ENCODE measurements at places on chromosomes 7 and 10.

- no peak for DNase-seq
Measured at GRCh38 chr10:69891057-69891617, 89.4 kb downstream of the COL13A1 start.

DNA sequence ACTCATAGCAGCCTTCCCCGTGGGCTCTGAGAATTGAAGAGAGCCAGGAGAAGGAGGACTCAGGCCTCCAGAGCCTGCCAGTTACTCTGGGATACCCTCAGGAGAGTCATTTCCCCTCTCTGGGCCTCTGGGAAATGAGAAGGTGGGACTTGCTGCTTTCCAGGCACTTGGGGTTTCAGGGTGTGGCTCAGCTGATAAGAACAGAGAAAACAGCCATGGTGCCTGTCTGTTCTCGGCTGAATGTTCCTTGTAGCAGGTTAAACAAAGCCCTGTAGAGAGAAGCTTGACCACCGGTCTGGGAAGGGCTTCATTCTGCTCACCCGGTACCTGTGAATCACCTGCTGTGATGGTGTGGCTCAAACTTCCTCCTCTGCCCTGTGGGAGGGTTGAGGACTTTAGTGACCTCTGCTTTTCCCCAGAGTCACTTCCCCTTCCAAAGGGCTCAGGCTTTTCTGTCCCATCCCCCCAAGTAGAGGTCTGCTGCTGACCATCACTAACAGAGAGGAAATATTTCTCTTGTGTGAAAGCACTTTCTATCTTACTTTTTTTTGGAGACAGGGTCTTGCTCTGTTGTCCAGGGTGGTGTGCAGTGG lies 212.4 kb upstream of the GALNT17 start:
- DNase-seq, result no peak

DNA sequence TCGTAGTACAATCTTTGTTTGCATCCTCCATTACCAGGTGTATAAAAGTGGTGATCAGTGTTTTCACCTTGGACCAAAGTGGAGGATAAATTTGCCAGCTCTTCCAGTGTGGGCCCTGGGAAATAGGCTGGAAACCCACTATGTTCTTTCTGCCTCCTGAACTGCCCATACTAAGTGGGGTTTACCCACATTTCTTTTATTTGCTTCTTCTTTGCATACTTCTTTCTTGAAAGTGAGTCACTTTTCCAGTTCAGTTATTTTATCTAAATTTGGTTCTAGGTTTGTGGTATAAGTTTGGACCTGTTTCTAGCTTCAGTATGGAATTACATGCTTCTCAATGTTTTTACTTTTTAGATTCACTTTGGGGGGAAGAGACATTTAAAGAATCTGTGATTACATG lies 126.2 kb upstream of the ACBD5 start:
- no peak for DNase-seq

DNA sequence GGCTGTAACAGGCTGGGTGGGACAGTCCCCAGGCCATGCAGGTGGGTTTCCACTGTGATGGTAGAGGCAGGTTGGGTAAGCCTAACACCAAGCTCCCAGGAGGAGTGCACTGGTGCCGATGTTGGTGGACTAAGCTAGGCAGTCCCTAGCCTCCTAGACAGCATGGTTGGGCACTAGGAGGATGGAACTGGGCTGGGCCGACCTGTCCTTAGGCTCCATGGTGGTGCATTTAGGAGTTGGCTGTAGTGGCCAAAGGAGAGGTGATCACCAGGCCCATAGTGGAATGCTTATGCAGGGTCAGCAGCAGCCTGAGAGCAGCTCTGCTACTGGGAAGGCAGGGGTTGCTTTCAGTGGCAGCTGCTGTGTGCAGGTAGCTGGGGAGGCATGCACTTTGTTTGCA lies 247.7 kb upstream of the CNTNAP2 start:
- no peak for DNase-seq

DNA sequence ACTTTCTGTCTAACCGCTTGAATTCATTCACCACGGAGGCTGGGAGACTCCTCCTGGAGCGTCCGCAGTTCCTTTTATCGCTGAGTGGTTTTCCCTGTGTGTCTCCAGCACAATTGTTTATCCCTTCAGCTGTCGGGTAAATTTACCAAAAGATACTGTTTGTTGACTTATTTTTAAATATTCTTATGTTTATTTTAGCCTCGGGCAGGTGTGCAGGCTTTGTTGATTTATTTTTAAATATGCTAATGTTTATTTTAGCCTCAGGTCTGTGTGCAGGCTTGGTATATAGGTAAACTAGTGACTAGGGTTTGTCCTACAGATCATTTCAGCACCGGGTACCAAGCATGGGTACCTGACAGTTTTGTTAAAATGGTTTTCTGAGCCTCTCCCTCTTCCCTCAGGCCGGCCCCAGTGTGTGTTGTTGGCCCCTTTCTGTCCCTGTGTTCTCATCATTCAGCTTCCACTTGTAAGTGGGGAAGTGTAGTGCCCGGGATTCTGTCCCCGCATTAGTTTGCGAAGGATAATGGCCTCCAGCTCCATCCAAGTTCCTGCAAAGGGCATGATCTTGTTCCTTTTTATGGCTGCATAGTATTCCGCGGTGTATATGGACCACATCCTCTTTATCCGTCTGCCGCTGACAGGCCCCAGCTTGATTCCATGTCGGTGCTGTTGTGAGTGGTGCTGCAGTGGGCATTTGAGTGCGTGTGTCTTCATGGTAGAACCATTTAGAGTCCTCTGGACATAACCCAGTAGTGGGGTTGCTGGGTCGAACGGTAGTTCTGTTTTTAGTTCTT lies 5.3 kb downstream of the GET4 start:
- DNase-seq, result no peak
